Ovary (tissue), 10 donors: ENCODE measurements at places on chromosomes 3 and 15.

- H3K27me3 ChIP-seq = no peaks in the 10 kb centered on the region
- H3K27ac ChIP-seq = no peak overlapping the region
- H3K4me1 ChIP-seq = no peaks in the 10 kb centered on the region
- H3K4me3 ChIP-seq = no peak overlapping the region
- DNase-seq = no peak
- H3K36me3 ChIP-seq = no peaks in the 10 kb centered on the region
Observed at GRCh38 chr3:71978150-71978721, 193.3 kb upstream of the PROK2 start.

- peaks cover 1% of the 10 kb centered on the region for H3K4me1 ChIP-seq
- H3K36me3 ChIP-seq = no peaks in the 10 kb centered on the region
- H3K27ac ChIP-seq = no peak overlapping the region
Observed at GRCh38 chr3:157531771-157532170, 28.6 kb upstream of the VEPH1 start.

GRCh38 chr3:16589867-16590624, 15.2 kb downstream of the DAZL start:
- H3K4me1 ChIP-seq = no peaks in the 10 kb centered on the region
- H3K36me3 ChIP-seq = no peaks in the 10 kb centered on the region
- DNase-seq = no peak
- H3K4me3 ChIP-seq = no peak overlapping the region
- H3K27me3 ChIP-seq = no peaks in the 10 kb centered on the region
- no peak overlapping the region for H3K27ac ChIP-seq

DNA sequence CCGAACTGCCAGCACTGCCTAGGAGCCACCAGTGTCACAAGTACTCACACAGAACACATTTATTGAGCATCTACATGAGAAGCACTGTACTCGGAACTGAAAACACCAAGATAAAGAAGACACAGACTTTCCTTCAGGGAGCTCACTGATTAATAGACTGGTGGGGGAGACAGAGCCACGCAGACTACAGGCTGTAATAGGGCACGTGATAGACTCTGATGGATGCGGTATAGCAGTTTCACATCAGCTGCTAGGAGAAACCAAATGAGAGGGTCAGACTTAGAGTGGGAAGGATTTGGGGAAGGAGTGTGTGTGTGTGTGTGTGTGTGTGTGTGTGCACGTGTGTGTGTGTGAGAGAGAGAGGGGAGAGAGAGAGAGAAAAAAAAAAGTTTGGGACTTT, 12.1 kb downstream of the EPHB1 start:
- no peak for DNase-seq
- no peak overlapping the region for H3K27ac ChIP-seq
- no peak overlapping the region for H3K4me3 ChIP-seq
- H3K27me3 ChIP-seq = no peaks in the 10 kb centered on the region

- no peaks in the 10 kb centered on the region for H3K36me3 ChIP-seq
- no peaks in the 10 kb centered on the region for H3K27me3 ChIP-seq
- H3K4me3 ChIP-seq = no peak overlapping the region
- no peak overlapping the region for H3K27ac ChIP-seq
- peaks cover 11% of the 10 kb centered on the region for H3K4me1 ChIP-seq
- DNase-seq = no peak
Observed at GRCh38 chr15:101296418-101297405, 1.7 kb upstream of the SNRPA1 start.
